Stimulated activated CD8-positive, alpha-beta memory T cell treated with anti-CD3 and anti-CD28 coated beads, Interleukin-12 subunit alpha, Interleukin-12 subunit beta, amount 100 ng/mL, for 4 hours (primary cell): ENCODE measurements at places on chromosomes 2 and 18.

GRCh38 chr2:111624411-111625156 is 259.4 kb downstream of the ANAPC1 start:
- no peak for DNase-seq

- DNase-seq = no peak
Measured at GRCh38 chr2:163471947-163472346, 263.9 kb downstream of the FIGN start.

- no peak for DNase-seq
Measured at GRCh38 chr18:53486296-53486695, 738.2 kb downstream of the MBD2 start.

GRCh38 chr2:144190908-144191605 is 328.9 kb downstream of the ZEB2 start:
- no peak for DNase-seq

GRCh38 chr2:241274127-241274526 is 41.3 kb downstream of the HDLBP start:
- no peak for DNase-seq

DNA sequence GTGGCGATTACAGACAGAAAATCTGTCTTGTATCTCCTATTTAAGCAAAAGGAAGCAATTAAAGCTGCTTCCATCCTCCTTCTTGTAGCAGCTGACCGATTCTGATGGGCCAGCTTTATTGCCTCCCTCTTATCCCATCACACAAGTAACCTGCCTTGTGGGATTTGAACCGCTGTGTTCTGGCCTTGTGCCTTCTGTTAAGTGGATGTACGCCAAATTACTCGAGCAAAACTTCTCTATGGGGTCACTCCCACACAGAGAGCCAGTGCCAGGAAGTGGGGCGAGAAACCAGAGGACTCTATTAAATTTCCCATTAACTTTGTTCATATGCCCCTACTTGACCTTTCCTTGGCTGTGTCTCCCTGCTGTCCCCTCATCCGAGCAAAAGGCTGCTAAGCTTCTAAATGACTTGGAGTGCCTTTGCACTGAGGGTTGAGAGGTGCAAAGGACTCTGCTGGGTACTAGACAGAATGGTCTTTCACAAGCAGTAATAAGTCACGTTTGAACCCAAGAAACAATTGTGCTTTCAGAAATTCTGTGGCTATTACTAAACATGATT is 672.5 kb downstream of the MBD2 start:
- no peak for DNase-seq

DNA sequence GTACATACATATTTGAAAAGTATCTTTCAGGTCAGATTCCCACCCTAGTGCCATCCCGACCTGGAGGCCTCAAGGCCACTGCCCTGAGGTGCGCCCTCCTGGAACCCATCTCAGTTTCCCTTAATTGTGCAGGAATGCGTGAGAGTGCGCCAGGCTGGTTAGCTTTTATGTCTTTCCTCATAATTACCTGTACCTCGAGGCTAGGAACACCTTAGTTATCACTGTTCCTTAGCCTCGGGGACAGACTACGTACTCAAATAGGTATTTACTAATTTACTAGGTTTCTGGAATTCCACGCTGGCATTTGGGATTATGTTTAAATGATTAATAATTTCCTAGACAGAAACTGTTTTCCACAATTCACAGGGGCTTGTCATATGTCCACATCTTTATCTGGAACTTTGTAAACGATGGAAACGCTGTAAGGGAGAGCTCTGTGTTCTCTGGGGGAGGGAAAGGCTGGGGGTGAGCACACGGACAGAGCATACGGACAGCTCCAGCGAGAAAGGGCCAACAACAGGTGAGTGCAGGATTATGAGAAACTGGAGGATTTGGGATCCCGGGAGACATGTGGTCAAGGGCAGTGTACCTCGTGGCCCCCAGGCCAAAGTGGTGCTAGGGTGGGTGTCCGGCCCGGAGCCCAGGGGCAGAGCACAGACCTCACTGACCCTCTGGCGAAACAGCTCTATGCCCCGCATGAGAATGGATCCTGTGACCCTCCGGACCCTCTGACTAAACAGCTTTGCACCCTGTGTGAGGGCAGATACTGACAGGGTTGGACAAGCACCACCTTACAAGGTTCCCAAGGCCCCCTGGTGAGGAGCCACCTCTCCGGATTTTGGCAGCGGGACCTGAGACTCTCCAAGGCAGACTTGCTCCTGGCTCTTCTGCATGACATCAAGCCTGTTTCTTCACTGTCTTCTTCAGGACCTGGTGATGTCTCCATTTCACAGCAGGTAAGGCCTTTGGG is 102.0 kb upstream of the PXDN start:
- no peak for DNase-seq

DNA sequence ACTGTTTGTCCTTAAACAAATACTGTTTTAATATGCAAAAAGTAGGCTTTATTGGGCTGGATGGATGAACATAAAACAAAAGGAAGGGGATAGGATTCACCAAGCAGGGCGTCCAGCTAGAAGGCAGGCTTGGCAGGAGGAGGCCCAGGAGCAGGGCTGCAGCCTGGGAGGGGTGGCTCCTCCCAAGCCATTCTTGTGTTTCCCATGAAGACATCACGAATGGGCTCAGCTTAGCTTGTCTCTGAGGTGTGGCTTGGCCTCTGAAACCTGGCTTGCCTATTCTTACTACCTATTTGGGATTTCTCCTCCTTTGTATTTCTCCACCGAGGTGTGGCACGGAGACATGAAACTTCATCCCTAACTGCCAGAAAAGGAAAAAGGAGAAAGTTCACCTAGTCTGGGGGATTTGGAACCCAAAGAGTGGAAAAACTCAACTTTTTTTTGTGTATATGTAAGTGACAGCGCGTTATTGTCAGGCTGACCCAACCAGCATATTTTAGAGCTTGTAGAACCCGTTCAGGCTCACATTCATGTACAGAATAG is 481.9 kb upstream of the SPRED2 start:
- DNase-seq = no peak

DNA sequence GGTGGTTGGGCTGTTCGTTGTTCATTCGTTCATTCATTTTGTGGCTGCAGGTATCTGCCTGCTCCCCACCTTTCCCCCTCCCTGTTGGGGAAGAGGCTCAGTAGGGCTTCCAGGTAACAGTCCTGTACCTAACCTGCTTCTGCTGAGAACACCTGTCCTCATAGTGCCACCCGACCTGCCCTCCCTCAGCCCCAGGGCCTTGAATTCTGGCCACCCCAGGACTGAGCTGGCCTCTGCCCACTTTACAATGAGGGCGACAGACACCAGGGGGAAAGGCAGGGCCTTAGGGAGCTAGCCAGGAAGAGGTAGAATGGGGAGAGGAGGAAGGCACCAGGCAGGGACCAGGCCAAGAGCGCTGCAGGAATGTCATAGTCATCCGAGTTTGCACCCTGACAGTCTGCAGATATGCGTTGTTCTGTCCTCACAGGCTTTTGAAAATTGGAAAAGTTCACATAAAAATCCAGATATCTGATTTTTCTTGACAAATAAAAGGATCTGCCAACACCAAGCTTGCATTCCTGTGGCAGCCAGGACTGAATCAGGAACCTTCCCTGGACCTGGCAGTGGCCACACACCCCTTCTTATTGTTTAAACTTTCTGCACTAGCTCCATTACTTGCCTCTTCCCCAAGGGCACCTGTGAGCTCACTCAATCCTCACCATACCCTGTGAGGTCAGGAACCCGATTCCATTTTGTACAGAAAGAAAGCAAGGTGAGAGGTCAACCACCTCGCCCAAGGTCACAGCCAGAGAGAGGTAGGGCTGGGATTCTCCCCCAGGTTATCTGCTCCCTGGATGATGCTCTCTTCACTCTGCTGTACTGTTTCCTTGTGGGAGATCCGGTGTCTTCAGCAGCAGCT is 35.3 kb upstream of the MRPL33 start:
- DNase-seq = no peak

DNA sequence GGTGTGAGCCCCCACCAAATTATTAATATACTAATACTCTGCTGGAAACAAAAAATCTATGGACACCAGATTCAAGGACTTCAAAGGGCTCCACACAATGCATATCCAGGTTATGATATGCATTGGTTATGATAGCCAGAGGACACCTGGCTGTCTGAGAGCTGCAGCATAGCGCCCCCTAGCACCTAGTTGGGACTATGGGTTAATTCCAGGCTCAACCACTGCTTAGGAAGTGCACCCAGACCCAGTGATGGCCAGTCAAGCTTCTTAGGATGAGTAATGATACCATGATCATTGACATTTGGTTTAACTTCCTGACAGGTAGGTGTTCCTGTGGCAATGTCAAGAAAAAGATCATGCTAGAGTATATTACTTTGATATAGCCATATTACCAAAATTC is 3.8 kb upstream of the FRZB start:
- DNase-seq = no peak

DNA sequence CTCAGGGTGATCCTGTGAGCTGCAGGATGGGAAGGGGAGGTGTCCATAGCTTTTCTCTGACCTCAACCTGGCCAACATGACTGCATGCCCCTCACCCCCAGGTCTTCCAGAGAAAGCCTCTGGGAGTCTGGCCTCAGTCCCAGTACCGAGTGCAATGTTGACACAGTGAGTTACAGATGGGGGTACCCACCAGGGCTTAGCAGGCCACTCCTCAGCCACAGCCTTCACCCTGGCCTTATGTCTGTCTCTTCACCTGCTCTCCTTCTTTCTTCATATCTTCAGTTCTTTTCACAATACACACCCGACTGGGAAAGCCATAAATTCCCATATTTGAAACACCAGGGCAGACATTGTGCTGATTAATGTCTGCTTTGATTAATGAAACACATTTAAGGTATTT is 33.5 kb downstream of the AOX1 start:
- no peak for DNase-seq

GRCh38 chr2:128342550-128342949 is 23.9 kb upstream of the HS6ST1 start:
- no peak for DNase-seq

GRCh38 chr2:162295009-162295408 is 23.5 kb downstream of the IFIH1 start:
- DNase-seq = no peak

DNA sequence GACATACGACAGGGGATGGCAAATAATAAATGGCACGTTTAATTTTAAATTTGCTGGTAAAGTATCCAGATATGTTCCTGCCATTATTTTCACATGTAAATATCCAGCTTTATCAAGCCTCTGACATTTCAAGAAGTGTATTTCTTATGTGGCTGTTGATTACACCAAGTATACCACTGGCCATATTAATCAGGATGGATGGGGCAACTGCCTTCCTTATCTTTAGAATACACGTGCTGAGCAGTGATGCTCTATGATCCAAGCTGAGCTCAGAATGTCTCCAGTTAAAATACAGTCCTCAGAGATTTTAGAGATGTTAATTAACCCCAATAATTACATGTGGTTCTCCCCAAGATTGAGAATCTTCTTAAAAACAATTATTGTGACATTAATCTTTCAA is 38.3 kb upstream of the RAPGEF4 start:
- DNase-seq = no peak

DNA sequence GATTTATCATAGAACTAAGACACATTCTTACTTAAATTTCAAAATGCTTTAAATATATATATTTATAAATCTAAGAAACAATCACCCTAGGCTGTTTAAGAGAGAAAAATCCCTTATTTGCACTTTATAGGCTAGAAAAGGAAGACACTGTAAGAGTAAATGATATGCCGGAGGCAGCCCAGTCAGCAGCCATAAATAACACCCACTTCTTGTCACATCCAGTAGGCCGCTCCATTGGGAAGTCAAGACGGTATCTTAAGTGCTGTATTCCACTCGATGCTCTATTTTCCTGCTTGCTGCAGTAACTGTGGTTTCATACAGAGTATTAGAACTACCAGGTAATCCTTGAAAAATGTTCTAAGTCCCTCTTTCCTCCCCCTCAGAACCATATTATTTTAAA is 57.9 kb downstream of the ABCA12 start:
- DNase-seq = no peak

- DNase-seq = no peak
Measured at GRCh38 chr2:72819501-72819900, 6.3 kb downstream of the EXOC6B start.

DNA sequence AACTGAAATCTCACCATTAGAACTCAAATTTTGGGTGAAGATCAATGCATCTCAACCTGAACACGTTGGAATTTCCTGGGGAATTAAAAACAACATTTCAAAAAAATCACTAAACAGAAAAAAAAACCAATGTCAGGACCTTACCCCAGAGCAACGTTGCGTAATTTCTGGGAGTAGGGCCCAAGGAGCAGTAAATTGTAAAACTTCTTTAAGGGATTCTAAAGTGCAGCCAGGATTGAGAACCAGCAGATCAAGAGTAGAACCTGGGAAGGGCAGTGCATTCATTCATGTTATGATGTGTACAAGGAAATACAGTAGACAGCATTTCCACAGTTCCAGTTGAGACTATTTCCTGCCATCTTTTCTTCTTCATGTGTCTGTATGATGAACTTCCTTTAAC is 56.9 kb downstream of the RHBDD1 start:
- DNase-seq = no peak

DNA sequence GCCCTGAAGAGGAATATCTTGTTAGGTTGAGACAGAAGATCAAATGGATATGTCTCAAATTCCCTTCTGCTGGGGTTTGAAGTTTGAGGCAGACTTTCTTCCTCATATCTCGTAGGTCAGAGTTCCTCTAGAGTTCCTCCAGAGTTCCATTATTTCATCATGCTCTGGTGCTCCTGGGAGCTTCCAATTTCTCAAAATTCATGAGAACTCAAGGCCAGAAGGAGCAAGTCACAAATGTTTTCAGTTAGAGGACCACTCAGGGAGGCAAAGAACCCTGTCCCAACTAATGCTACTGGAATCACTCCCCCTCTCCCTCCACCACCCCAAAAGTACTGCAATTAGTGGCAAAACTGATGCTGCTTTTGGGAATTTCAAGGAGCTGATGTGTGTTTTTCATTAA is 115.7 kb upstream of the RBMS1 start:
- no peak for DNase-seq

DNA sequence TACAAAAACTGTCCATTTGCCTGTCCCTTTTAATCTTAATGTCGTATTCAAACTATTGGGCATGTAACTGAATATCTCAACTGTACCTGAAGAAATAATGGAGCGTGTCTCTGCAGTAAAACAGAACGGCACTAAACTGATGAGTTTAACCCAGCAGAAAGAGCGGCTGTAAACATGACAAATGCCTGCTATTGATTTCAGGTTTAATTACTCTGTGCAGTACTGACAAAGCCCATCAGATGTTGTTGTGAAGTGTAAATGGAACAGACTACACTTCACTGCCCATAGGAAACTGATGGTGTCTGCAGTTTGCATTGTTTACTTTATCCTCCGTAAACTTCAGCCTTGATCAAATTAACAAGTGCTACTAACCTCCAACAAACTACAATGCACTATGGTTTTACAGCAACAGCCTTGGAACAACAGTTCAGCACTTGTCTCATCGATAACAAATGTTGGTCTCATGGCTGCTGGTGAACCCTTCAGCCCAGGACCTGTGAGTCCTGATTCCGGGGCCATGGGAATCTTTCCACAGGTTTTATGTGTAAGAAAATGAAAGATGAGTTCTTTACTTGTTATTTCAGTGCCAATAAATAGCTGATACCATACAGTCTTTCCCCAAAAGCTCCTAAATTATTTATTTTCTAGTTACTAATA is 316.5 kb downstream of the CCDC178 start:
- DNase-seq = no peak

- DNase-seq = no peak
Measured at GRCh38 chr18:75915941-75916623, 488.6 kb upstream of the SMIM21 start.

- no peak for DNase-seq
Measured at GRCh38 chr2:71562518-71562917, 109.2 kb downstream of the DYSF start.

GRCh38 chr18:44826418-44827259 is 146.0 kb downstream of the SETBP1 start:
- no peak for DNase-seq

- no peak for DNase-seq
Measured at GRCh38 chr2:40487602-40488001, 35.7 kb upstream of the SLC8A1 start.
